ENCODE measurements at places on chromosomes 6 and 20. TPM values are rescaled to one million over a fixed set of nuclear protein-coding genes. Genes with fewer than 3 reads are reported as not detected.

DNA sequence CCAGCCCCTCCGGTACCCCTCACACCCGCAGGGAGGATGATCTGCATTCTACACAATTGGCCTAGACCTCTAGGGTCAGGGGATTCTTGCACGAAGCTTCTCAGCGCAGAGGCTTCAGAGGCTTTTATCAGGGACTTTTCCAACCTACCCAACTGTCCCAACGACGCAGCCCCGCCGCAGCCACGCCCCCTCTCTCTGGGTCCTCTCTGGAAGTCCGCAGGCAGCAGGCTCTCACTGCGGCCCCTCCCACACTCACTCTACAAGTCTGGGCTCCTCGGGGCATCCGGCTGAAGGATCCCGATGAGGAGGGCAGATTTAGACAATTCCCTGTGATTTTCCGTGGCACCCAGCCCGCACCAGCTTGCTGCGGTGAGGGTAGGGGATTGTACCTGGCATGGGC, 227.7 kb upstream of the RNF24 start:
- DNase-seq, result no peak

DNA sequence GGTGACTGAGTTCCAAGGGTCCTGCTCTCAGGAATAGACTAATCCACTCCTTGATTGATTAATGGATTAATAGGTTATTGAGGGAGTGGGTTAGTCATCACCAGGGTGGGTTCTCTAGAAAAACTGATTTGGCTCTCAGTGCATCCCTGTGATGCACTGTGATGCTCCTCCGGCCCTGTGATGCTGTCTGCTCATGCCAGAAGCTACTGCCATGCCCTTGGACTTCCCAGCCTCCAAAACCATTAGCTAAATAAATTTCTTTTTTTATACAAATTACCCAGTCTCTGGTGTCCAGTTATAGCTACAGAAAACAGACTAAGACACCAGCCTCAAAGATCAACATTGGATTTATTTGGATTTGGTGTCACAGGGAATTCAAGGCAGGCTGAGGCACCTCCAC, 40.4 kb upstream of the CST7 start:
- DNase-seq, result no peak

DNA sequence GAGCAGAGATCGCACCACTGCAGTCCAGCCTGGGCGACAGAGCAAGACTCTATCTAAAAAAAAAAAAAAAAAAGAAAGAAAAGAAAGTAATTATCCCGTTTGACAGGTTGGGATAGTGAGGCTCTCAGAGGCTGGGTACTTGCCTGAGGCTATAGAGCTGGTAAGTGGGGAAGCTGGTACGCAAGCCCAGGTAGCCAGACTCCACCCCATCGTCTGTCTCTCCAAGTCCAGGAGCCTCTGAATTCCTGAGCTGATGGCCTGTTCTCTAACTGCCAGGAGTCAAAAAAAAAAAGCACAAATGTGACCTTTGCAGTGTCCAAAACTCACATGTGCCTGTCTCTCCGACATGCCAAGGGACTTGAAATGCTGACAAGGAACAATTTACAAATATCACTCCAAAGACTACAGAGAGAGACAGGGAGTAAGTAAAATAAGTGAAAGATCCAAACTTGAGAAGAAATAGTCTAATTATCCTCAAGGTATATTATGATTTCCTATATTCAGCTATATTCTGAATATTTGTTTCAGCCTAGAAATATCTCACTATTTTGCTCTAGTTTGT, 109.1 kb upstream of the SCAF8 start:
- DNase-seq, result no peak

DNA sequence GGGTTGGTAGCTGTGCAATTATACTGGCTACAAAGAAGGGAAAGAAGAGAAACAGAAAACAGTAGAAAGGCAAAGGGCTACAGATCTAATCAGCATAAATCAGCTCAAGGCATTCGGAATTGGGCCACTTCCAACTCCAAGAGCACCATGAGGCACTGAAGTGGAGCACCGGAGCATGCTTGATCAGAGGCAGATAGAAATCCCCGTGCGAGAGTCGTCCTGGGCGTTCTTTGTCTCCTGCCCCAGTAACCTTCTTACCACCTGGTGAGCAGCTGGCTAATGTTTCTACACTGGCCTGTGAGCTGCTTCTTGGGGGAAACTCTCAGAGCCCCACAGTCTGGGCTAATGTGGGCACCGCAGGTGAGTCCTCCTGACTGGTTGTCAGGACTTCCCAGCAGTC, 16.7 kb downstream of the NEDD9 start:
- no peak for DNase-seq

GRCh38 chr6:39958947-39959346, 24.7 kb upstream of the MOCS1 start:
- DNase-seq, result no peak

DNA sequence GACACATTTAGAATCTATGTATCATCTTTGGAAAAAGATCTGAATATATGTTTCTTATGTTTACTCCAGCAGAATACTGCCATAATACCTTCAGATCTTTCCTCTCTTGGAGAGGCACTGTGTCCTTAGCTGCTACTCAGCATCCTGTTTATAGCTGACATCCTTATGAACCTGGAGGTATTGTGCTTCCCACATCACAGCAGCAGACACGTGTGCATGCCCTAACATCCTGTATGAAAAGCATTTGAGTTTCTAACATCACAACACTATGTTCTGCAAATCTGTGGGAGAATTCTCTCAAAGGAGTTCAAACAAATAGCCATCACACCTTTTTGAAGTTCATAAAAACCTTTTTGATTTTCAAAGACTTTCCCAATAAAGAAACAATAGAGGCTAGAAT, 216.0 kb downstream of the GJA1 start:
- DNase-seq, result peak; percentile 33

DNA sequence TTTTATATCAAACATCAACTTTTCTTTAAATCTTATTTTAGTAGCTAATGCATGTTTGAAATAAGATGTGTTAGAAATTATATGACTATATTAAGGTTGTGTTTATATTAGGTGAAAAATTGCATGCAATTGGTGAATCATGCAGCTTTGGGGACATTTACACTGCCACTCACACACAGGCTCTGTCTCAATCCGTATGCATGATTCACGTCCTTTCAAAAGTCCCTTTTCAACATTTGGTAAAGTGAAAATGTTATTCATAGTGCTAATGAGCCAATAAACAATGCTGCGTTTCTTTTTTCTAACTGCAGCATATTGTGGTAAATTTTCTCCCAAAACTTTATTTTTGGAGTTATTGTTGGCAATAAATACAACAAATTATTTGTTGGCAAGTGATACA, 198.0 kb downstream of the FUT9 start:
- DNase-seq, result no peak

- DNase-seq, result peak; percentile 93
Observed at GRCh38 chr6:215335-216034, 76.8 kb upstream of the DUSP22 start.

GRCh38 chr6:170289951-170290295, 955 bp downstream of the DLL1 start:
- no peak for DNase-seq

DNA sequence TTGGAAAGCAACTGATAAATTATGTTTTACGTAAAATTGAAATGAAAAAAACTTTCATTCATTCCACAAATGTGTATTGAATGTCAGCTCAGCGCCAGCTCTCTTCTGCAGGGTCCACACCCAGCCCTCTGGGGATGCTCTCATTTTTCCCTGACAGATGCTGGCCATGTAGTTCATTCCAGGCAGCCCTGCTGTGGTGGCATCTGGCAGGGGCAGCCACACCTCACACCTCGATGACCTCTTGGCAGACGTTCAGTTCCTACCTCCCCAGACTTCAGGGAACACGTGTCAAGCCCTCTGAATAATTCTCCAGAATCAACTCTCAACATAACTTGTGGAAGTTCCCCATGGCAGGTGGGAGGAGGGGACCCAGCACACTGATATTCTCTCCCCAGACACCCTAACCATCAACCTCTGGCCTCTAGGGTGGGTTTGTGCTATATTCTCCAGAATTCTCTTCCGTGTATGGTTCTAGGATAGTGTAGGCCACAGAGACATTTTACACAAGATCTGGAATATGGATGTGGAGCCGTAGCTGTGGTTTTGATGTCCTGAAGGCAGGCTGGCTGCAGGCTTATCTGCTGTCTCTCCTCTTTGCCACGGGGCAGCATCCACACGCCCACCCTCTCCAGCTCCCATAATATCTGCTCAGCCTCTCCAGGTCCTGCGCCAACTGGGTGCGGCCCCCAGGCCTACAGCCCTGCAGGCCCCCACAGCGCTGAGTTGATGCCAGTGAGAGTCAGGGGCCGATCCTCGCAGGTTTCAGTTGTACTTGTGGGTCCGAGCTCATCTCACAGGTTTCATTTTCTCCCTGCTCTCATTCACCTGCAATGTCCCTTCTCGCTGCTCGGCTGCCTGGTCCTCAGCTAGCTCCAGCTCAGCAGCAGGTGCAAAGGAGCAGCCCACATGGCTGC, 175.8 kb upstream of the ARID1B start:
- DNase-seq, result no peak

GRCh38 chr20:15068486-15068885, 731.1 kb upstream of the FLRT3 start:
- DNase-seq, result no peak

GRCh38 chr6:52231406-52232127, 12.7 kb downstream of the IL17F start:
- DNase-seq, result peak; percentile 6

DNA sequence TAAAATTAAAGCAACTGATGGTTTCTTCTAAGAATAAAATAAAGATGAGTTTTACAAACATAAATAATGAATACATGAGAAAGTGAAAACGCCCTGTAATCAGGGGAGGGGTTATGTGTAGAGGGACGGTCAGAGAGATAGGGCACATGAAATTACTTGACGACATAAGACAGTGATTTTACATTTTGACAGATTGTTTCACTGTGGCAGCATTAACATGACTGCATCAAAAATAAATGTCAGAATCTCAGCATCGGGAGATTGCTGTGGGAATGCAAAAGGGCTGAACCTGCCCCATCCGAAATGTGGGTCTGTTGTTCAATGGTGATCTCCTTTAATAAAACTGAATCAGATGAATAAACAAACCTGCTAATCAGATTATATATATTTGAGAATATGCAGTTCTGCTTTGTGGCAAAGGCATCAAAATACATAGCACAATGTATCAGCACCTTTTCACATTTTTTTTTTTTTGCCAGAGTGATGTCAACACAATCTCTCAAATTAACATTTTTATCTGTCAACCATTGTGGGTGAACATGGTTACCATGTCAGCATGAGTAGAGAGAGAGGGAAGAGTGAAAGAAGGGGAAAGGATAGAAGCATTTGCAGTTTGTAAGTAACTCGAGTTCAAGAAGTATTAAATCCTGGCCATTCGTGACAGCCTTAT, 177.1 kb upstream of the MAN1A1 start:
- no peak for DNase-seq

The HCK gene
- not detected for total RNA-seq

The PROKR2 gene
- total RNA-seq, result not detected

The NECAB3 gene
- 25.1 TPM for total RNA-seq

GRCh38 chr6:142900227-142900971, 44.6 kb downstream of the HIVEP2 start:
- no peak for DNase-seq

GRCh38 chr6:37280162-37280887, 22.4 kb upstream of the TMEM217 start:
- DNase-seq, result no peak

The RCAN2 gene
- 0.03 TPM for total RNA-seq

The INSM1 gene
- total RNA-seq, result not detected

The RAET1G gene
- 1.6 TPM for total RNA-seq

- DNase-seq, result no peak
Observed at GRCh38 chr20:13883425-13883824, 98.6 kb downstream of the NDUFAF5 start.

- DNase-seq, result no peak
Observed at GRCh38 chr6:163651426-163651825, 236.9 kb downstream of the QKI start.

- DNase-seq, result no peak
Observed at GRCh38 chr6:158328952-158329351, 16.7 kb downstream of the TULP4 start.
